Type B pancreatic cell (in vitro differentiated cells): ENCODE measurements at places on chromosomes 7 and 10. TPM values are rescaled to one million over a fixed set of nuclear protein-coding genes. Genes with fewer than 3 reads are reported as not detected.

- no peak for DNase-seq
- peaks cover 33% of the 10 kb centered on the region for H3K27me3 ChIP-seq
- no peaks in the 10 kb centered on the region for H3K4me1 ChIP-seq
- H3K36me3 ChIP-seq, result no peaks in the 10 kb centered on the region
These were observed 134.5 kb downstream of the DYNC1I1 start for GRCh38 chr7:95906851-95907250.

GRCh38 chr7:92799446-92800211 is 36.7 kb downstream of the CDK6 start:
- no peaks in the 10 kb centered on the region for H3K27me3 ChIP-seq
- no peak overlapping the region for H3K27ac ChIP-seq
- peaks cover 10% of the 10 kb centered on the region for H3K4me1 ChIP-seq
- no peak overlapping the region for H3K4me3 ChIP-seq

DNA sequence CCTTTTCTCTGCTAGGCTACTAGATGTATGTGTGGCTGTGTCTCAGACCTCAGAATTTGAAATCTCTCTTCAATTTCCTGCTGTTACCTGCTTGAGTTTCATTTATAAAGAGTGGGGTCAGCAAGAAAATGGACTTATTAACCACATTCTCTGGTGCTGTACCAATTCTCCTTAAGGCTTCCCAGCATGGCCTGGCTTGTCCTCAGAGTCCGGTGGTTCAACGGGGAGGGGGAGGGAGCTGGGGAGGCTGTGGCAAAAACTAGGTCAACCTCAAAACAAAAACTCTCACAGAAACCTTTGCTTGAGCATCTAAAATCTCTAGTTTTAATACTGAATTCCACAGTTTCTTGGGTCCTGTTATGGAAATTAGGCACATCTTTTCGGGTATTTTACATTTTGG is 389.1 kb upstream of the COBL start:
- no peak overlapping the region for H3K27ac ChIP-seq
- no peaks in the 10 kb centered on the region for H3K4me1 ChIP-seq
- H3K36me3 ChIP-seq, result no peaks in the 10 kb centered on the region
- H3K4me3 ChIP-seq, result no peak overlapping the region
- no peak for DNase-seq
- H3K27me3 ChIP-seq, result no peaks in the 10 kb centered on the region

DNA sequence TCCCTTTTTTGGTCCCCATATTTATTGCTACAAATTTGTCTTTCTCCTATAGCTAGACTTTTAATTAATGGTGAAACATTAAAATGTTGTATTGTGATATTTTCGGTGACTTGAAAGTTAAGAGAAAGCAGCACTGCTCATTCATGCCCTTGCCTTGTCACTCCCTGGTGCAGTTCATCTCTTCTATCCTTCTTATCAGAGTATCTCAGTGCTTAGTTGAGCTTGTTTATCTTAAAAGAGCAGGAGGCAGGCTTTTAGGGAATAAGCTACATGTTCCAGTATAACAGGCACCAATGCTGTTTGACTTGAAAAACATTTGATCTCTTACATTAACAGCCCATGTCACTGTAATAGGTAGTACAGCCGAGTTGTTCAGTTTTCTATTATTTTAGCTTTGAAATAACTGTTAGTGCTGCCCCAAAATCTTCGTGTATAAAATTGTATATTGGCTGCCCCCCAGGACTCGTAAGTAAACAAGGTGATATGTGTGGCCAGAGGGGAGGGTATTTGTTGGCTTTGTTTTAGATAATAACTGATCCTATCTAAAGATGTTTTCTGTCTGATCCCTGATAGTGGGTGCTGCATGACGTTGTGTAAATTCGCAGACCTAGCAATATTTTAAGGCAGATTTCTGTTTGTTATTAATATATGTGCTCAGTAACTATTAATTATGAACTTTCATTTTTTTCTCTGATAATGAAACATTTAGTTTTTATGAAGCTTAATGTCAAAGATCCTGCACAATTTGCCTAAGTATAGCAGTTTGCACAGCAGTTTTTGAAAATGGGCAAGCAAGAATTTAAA is 96.5 kb downstream of the BTRC start:
- H3K27ac ChIP-seq, result no peak overlapping the region
- no peaks in the 10 kb centered on the region for H3K36me3 ChIP-seq
- no peak overlapping the region for H3K4me3 ChIP-seq
- no peak for DNase-seq
- peaks cover 11% of the 10 kb centered on the region for H3K27me3 ChIP-seq

GRCh38 chr10:115092555-115093285 is 445 bp upstream of the ATRNL1 start:
- DNase-seq, result peak; percentile 75
- H3K27ac ChIP-seq, result peak overlapping the region; percentile 92
- peaks cover 33% of the 10 kb centered on the region for H3K4me1 ChIP-seq
- no peaks in the 10 kb centered on the region for H3K36me3 ChIP-seq
- peak overlapping the region; percentile 96 for H3K4me3 ChIP-seq

- DNase-seq, result no peak
- H3K4me3 ChIP-seq, result no peak overlapping the region
- H3K27ac ChIP-seq, result no peak overlapping the region
- H3K27me3 ChIP-seq, result no peaks in the 10 kb centered on the region
- no peaks in the 10 kb centered on the region for H3K36me3 ChIP-seq
These were observed 24.7 kb upstream of the TSPAN13 start for GRCh38 chr7:16728811-16729210.

DNA sequence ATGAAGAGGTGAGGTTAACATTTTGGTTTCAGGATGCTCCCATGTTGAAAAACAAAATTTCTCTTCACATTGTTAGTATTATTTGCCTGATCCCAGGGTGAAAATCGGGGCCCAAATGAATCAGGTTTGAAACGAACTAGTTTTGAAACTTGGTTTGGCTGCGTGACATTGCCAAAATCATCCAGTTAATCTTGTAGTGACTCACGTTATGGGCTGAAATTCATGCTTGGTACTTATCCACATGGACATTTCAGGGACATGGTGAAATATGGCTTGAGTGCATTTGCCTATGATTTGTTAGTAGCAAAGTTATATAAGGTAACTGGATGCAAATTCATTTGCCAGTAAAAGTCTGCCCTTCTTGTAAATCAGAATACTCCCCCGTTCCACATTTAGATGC is 97.3 kb downstream of the CFAP58 start:
- H3K27me3 ChIP-seq, result peaks cover 8% of the 10 kb centered on the region
- no peaks in the 10 kb centered on the region for H3K36me3 ChIP-seq
- no peaks in the 10 kb centered on the region for H3K4me1 ChIP-seq
- H3K27ac ChIP-seq, result no peak overlapping the region

GRCh38 chr7:69018200-69018599 is 580.1 kb upstream of the AUTS2 start:
- no peaks in the 10 kb centered on the region for H3K36me3 ChIP-seq
- no peak for DNase-seq
- H3K27me3 ChIP-seq, result no peaks in the 10 kb centered on the region
- H3K4me3 ChIP-seq, result no peak overlapping the region

DNA sequence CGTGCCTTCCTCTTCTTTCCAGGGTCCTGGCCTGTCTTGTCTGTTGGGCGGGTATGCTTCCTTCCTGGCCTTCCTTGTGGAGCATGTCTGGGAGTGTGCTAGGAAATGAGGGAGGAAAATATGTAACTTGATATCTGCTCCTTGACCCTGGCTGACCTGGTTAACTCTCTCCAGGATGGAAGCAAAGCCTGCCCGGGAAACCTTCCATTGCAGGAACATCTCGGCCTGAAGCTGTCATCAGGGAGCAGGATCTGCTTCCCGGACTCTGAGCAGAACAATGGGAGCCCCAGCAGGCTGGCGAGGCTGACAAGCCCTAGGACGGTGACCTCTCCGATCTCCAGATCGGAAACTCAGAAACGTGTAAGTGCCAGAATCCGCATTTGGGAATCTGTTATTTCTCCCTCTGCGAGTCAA is 340.3 kb downstream of the FRMD4A start:
- H3K36me3 ChIP-seq, result no peaks in the 10 kb centered on the region
- peak overlapping the region; percentile 35 for H3K27ac ChIP-seq
- H3K4me3 ChIP-seq, result peak overlapping the region; percentile 21
- H3K27me3 ChIP-seq, result no peaks in the 10 kb centered on the region
- no peak for DNase-seq

KLF14 gene
- total RNA-seq, result 0.55 and 0.94 TPM in 2 replicates

EVX1 gene
- total RNA-seq, result 0.41 and 0.71 TPM in 2 replicates

LLCFC1 gene
- total RNA-seq, result not detected in 2 replicates
